NCI-H82 (cell line): ENCODE measurements at places on chromosomes 7 and 10.

- no peak for DNase-seq
Observed at GRCh38 chr7:130632111-130632510, 36.4 kb downstream of the COPG2 start.

DNA sequence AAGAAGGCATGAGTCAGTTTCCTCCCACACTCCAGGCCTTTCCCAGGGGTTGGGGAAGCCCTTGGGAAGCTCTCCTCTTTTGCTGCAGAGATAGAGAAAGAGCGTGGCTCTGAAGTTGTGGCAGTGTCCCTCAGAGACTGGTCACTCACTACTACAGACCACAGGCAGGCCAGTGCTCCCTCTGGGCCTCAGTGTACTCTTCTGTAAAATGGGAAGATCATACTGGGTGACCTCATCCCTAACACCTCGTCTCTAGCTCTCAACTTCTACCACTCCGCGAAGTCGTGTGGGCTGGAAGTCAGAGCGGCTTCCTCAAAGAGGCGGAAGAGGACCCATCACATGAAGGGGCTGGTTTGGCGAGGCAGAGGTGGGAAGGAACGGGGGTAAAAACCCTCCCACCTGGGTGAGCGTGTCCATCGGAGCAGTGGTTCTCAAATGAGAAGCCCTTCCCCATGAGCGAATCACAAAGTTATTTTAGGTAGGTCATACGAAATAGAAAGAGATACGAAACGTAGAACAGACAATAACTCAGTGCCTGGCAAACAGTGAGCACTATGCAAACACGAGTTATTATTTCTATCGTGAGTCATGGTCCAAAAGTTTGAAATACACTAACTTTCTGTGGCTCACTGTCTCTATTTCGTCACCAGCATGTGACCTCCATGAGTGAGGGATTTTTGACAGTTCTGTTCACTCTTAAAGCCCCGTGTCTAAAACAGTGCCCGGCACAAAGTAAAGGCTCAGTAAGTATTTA, 32.7 kb downstream of the PRKAG2 start:
- no peak for DNase-seq

DNA sequence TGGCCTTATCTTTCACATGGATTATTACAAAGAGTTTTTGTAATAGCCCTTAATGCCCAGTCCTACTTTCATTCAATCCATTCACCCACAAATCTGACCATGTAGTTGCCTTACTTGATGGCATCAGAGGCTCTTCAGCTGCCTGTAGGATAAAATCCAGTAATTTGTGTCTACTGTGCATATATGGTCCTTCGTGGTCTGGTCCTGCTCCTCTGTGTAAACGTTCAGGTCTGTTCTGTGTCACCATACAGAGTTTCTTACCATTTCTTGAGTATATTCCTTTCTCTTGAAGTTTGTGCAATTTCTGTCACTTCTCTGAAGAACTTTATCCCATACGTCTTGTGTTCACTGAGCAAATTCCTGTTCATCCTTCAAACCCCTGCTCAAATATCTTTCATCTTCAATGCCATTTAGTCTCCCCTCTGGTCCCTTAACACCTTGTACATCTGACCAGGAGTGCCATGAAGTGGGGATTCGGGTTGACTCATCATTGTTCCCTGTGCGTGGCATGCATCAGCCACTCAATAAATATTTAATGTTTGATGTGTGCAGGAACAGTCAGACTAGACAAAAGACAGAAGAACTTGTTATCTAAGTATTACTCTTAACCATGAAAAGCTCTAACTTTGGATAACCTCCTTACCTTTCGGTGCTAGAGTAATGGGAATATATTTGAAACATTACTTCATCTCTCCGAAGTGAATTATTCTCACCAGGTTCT, 98.6 kb upstream of the RPA3 start:
- no peak for DNase-seq

- no peak for DNase-seq
Observed at GRCh38 chr7:151451626-151452571, 12.0 kb upstream of the CRYGN start.

DNA sequence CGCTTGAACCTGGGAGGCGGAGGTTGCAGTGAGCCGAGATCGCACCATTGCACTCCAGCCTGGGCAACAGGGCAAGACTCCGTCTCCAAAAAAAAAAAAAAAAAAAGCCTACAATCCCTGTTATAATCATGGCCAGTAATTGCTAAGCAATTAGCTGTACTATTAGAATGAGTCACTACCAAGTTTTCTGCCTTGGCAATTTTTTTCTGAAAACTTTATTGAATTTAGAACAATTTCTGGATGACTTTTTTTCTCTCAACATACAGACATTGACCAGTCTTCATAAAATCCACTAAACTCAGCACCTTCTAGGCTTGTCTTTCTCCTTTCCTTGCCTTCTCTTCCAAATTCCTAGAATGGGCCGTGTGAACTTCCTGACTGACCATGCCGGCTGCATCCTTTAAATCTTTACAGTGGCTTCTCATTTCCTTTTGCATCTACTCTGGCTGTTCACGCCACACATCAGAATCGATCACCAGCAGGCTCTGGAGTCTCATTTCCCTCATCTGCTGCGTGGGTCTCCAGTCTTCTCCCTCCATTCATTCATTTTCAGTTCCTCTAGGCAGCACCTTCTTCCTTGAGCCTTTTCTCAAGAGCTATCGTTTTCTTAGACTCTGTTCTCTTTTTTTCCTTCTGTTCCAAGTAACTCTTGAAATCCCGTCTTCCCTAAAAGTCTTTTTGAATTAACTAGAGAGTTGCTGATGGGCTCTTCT, 107.9 kb downstream of the KAT6B start:
- DNase-seq = no peak

GRCh38 chr7:83769407-83769806, 120.5 kb upstream of the SEMA3E start:
- no peak for DNase-seq
